Activated CD8-positive, alpha-beta memory T cell treated with anti-CD3 and anti-CD28 coated beads for 24 hours (primary cell): ENCODE measurements at places on chromosomes 6 and 20.
A peak's percentile ranks its signal among the peaks of the same experiment; 100 is the strongest.

- DNase-seq = no peak
Observed at GRCh38 chr6:131040866-131041265, 22.2 kb downstream of the EPB41L2 start.

DNA sequence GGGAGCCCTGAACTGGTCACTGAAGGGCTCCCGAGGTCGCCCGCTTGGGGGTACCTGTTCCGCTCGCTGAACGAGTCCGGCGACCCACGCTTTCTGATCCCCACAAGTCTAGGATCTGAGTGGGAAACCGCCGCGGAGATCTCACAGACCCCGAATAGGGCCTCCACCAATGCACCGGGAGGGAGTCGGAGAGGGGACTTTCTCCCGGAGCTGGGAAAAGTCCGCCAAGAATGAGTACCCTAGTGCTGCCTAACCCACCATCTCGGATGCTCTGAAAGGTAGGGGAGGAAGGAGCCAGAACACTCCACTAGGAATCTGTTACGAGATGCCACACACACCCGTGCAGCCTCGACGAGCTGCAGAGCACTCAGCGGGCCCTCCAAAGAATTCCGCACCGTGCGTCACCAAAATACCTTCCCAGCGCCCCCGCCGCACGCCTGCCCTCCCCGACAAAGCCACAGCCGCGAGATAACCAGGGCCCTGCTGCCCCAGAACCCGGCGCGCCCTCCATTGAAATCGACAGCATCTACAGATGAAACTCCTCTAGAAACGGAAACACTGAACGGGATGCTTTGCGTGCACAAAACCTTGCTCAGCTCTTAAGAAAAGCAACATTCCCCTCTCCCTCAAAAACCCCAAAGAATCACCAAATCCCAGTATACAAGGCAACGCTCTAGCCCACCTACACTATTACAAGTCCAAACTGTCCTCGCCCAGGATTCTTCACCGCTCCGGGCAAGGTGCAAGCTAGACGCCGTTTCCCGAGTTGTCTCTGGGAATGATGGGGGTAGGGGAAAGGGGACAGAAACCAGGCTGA lies 686 bp downstream of the COL12A1 start:
- peak; percentile 62 for DNase-seq

- DNase-seq = no peak
Observed at GRCh38 chr6:53128842-53129241, 19.8 kb downstream of the GCM1 start.

GRCh38 chr20:4327956-4328355 lies 312.6 kb upstream of the RNF24 start:
- no peak for DNase-seq

DNA sequence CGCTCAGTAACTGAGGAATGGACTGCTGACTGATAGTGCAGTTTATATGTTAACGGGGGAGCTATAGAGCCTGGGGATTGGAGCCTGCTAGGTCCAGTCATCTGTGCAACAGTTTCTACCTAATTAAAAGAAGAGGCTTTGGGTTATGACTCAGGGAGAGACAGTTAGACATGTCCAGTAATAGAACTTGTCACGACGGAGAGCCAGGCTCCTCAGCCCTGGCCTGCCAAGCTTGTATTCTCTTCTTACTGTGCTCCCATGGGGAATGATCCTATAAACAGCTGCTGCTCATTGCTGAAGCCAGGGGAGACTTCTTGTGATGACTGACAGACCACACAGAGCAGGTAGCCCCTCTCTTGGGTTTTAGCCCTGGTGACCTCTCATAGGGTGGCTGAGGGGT lies 69.3 kb downstream of the SYNJ2 start:
- no peak for DNase-seq

GRCh38 chr6:24448828-24449525 lies 40.4 kb downstream of the GPLD1 start:
- DNase-seq = no peak

DNA sequence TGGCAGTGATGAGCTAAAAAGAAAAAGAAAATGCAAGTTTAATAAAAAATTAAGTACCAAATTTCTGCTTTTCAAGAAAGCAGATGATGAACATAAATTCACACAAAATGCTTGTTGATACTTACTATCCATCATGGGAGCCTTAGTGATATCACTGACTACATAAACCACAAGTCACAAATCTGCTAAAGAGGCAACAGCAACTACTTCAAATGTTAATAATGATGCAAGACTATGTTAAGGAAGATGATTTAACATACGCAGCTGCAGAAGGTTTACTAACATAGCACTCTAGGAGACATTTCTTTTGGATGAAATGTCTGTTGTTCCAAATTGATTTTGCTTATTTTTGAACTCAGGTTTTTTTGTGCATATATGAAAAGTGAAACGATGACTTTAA lies 18.6 kb downstream of the FYN start:
- no peak for DNase-seq

- DNase-seq = no peak
Observed at GRCh38 chr20:51354191-51354768, 188.2 kb downstream of the NFATC2 start.

DNA sequence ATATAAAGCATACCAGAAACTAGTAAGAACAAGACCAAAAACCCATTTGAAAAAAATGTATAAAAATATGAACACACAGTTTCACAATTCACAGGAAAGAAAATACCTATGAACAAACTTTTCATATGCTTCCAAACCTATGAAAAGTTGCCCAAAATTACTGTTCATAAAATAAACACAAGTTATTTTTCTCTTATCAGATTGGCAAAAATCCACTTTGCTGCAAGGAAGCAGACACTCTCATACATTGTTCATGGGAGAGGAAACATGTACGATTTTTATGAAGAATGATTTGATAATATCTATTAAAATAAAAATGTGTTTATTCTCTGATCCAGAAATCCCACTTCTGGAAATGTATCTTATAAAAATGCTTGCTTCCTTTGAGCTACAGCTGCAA lies 40.0 kb upstream of the OCSTAMP start:
- no peak for DNase-seq

GRCh38 chr6:37017606-37018197 lies 12.2 kb downstream of the FGD2 start:
- no peak for DNase-seq

GRCh38 chr20:40257763-40258162 lies 431.3 kb downstream of the MAFB start:
- DNase-seq = no peak

- no peak for DNase-seq
Observed at GRCh38 chr6:142627474-142627873, 317.5 kb downstream of the HIVEP2 start.

DNA sequence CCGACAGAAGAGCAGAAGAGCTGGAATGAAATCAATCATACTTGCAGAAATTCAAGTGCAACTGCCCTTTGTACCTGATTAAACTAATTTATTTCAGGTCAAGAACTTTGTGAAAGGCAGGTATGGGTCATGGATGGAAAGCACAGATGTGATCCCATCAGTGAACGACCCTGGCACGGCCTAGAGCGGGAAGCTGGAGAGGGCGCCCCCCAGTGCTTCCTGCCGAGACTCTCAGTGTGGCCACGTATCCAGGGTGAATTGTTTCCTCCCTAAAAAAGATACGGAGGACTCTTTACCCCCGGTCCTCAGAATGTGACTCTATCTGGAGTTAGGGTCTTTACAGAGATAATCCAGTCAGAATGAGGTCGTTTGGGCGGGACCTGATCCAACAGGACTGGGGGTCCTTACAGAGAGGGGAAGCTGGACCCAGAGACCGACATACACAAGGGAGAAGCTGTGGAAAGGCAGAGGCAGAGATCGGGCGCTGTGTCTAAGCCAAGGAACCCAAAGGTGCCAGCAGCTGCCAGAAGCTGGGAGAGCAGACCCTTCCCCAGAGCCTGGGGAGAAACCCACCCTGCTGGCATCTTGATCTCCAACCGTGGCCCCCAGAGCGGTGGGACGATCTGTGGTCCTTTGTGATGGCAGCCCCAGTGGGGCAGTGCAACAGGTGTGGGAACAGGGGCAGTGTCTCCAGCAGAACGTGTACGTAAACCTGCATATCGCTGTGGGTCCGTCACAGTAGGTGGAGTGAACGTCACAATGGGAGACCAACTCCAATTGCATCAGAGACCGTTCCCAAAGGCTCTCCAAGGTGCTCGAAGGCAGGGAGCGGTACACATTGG lies 91.9 kb downstream of the TAF4 start:
- DNase-seq = no peak

- DNase-seq = no peak
Observed at GRCh38 chr6:88477413-88477812, 311.3 kb upstream of the CNR1 start.

GRCh38 chr6:41689171-41690008 lies 46.0 kb downstream of the TFEB start:
- DNase-seq = no peak

GRCh38 chr20:14566505-14566904 lies 229.1 kb upstream of the FLRT3 start:
- DNase-seq = no peak

- DNase-seq = no peak
Observed at GRCh38 chr6:123062670-123063069, 66.6 kb downstream of the CLVS2 start.

DNA sequence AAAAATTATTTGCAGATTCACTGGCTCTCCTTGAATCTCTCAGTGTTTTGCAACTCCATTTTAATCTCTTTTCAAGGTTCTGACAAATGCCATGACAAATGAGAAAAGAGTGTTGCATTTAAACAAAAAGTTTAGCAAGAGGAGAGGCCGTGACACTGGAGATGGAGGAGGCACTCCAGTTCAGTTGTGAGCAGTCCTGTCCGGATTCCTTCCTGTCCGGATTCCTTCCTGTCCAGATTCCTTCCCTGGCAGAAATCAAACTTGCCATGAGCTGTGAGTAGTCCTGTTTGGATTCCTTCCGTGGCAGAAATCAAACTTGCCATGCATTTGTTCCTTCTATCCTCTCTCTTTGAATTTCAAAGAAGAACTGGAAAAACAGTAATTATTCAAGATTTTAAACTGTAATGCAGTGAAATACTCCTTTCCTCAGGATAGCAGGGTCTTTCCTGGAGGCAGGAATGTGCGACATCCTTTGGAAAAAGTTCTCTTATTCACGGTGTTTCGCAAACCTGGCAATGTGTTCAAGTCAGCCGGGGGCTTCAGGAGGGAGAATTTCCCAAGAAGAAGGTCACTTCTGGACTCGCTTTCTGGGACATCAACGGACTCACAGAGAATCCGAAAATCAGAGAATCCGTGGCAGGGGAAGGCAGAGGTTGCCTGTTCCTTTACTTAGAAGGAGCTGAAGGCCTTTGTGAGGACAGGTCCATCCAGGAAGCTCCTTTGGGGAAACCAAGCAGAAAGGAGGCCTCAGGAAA lies 48.7 kb upstream of the DACT2 start:
- no peak for DNase-seq

- DNase-seq = no peak
Observed at GRCh38 chr6:16494793-16495192, 256.4 kb downstream of the GMPR start.

- DNase-seq = no peak
Observed at GRCh38 chr6:133893946-133894345, 5.0 kb downstream of the TCF21 start.

GRCh38 chr6:69900869-69901268 lies 34.5 kb downstream of the COL19A1 start:
- DNase-seq = no peak

DNA sequence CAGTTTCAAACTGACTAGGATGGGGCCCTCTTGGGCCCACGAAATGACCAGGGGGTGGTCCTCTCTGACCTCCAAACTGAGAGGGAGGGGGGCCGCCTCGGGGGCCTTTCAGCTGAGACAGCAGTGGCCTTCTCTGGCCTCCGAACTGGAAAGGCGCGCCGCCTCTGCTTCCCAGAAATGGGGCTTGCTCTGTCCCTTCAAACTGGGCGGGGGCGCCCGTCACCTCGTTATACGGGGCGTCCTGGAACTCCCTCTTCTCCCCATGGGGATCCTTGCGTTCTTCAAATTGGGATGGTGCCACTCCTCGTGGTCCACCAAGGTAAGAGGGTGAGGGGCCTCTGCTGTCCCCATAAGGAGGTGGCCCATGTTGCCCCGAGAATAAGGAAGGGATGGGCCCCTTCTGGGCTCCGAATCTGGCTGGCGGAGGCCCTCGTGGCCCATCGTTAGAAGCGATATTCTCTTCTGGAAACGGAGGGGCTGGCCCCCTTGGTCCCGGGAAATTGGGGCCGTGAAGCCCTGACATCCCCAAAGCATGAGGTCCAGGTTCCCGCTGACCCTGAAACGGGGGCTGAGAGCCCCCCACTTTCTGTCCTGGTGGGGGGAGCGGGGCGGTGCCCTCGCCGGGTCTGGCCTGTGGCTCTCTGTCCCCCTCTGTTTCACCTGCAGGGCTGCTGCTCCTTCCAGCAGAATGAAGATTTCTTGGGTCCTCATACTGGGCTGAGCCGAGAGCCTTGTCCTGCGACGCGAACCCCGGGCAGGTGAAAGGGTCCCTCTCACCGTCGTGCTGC lies 18.7 kb upstream of the TCFL5 start:
- no peak for DNase-seq

- DNase-seq = no peak
Observed at GRCh38 chr20:58630063-58630462, 21.0 kb upstream of the STX16 start.

DNA sequence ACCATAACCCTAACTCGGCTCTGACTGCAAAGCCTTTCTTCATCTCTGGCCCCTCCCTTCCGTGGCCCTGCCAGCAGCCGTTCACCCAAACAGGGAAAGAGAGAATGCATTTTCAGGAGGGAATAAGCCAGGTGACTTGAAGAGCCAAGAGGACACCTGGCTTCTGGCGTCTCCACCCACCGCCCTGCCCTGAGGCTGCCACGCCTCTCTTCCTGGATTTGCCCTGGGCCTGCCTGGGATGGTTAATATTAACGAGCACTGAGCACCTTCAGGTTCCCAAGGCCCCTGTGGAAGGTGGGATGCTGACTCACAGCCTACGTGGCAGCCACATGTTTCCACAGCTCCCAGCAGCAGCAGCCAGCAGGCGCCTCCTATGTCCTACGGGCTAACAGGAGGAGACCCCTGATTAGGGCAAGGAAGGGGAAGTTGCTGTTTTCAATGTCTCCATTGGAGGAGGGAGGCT lies 138.0 kb upstream of the RREB1 start:
- DNase-seq = no peak

DNA sequence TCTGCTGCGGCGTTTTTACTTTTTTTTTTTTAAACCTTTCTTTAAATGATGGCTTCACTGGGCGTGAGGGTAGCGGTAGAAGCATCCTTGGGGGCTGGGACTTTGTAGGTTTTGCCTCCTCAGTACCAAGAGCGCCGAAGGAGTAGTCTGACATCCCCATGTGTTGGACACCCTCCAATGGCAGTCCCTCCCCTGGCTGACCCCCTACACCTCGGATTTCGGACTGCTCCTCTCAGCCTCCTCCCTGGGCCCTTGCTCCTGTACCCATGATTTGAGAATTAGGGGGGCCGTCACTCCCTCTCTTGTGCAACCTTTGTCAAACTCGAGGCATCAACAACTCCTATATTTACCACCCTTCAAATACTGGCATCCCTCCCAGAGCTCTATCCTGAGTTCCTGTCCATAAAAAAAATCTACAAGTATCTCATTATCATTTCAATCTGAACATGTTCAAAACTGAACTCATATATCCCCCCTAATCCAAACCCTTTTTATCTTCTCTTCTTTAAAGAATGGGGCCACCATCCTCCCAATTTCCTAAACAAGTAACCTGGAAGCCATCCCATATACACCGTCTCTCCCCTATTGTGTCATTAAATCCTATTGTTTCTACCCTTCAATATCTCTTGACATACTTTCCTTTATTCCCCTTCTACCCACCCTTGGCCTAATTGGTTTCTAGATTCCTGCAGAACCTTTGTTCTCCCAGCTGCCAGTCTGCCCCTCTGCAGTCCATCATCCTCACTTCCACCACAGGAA lies 1.2 kb upstream of the ARFGEF3 start:
- no peak for DNase-seq

- DNase-seq = no peak
Observed at GRCh38 chr20:32079655-32080109, 27.6 kb downstream of the HCK start.

GRCh38 chr6:116387374-116387773 lies 16.6 kb downstream of the DSE start:
- no peak for DNase-seq

GRCh38 chr6:144878577-144878976 lies 593.4 kb downstream of the UTRN start:
- DNase-seq = no peak
